ENCODE measurements at places on chromosomes 7 and 10.

DNA sequence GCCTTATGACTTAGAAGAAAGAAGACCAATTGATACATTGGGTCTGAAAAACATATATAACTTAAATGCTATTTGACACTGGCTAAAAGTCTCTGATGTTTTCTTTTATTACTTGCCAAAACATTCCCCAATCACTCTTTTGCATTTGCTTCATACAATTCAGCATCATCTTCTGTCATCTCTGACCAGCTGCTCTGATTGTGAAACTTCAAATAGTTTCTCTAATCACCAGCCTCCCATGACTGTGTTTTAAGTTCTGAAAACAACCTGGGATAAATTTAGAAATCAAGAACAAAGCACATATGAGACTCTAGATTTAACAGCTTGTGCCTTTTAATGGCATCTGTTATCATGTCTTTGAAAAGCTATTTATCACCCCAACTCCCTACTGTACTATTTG lies 208.4 kb upstream of the KCND2 start:
- peak; percentile 94 for DNase-seq

- DNase-seq = no peak
Measured at GRCh38 chr10:102651455-102652169, 7.3 kb downstream of the TRIM8 start.

GRCh38 chr7:82838314-82838713 lies 324.4 kb downstream of the PCLO start:
- no peak for DNase-seq

- DNase-seq = peak; percentile 96
Measured at GRCh38 chr10:62916141-62916603, 100.0 kb upstream of the EGR2 start.

GRCh38 chr10:1449572-1450205 lies 287.6 kb downstream of the ADARB2 start:
- DNase-seq = no peak

DNA sequence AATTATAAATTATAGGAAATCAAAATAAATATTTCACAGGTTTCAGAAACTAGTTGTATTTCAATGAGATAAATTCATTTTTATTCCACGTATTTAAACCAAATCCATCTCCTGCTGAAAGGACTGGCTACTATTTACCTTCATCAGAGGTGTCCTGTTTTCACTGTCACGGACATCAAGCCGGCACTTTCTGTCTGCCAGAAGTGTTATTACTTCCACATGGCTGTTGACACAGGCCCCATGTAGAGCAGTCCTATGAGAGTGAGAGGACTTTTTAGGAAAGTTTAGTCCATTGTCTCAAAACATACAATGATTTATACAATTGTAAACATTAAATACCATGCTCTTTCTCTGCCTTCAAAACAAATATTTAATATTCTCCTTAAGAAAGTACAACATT lies 100.4 kb upstream of the ACBD5 start:
- no peak for DNase-seq

DNA sequence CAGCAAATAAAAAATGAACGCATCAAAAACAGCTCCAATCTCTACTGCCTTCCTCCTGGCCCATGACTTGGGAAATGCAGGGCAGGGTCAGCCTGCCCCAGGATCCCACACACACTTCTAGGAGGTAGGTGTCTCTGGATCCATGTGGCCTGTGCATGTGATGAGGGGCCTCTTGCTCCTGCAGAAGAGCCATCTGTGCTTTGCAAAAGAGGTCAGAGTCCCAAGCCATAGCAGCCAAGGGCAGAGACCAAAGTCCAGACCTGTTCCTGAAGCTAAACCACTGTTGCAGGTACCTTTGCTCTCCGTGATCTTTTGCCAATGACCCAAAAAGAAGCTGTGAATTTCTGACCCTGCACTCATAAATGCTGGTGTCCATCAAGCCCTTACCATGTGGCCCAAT lies 57.1 kb downstream of the KCNMA1 start:
- no peak for DNase-seq

DNA sequence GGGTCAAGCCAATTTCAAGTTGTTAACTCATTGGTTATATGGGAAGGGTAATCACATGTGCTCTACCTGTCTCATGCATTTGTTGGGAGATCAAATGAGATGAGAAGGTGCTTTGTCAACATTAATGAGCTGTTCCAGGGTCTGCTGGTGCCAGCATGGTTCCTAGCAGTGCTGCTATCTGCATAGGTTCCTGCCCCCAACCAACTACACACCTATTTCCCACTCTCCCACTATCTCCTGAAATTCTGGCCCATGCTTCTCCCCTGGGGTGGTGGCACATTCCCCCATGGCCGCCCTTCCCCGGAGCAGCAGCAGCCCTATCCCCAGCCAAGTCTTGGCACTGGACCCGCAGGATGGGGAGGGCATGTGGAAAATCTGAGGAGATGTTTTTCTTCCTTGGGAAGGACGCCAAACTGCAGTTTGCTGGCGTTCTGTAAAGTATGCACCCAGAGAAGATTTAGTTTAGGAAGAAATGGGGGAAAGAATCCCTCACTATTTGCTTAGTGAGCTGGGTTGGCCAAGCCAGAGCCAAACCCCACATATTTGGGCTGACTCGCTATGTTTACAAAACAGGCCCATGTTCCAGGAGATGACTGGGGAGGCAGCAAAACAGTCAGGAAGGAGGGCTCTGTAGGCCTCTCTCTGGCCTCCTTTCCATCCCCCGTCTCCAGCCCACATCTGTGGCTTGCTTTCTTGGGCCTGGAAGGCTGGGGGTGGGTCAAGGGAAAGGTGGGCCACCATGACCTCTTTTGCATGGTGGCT lies 42.5 kb downstream of the PPP1R3C start:
- DNase-seq = peak; percentile 89

GRCh38 chr7:935874-936385 lies 18.6 kb downstream of the ADAP1 start:
- DNase-seq = no peak

DNA sequence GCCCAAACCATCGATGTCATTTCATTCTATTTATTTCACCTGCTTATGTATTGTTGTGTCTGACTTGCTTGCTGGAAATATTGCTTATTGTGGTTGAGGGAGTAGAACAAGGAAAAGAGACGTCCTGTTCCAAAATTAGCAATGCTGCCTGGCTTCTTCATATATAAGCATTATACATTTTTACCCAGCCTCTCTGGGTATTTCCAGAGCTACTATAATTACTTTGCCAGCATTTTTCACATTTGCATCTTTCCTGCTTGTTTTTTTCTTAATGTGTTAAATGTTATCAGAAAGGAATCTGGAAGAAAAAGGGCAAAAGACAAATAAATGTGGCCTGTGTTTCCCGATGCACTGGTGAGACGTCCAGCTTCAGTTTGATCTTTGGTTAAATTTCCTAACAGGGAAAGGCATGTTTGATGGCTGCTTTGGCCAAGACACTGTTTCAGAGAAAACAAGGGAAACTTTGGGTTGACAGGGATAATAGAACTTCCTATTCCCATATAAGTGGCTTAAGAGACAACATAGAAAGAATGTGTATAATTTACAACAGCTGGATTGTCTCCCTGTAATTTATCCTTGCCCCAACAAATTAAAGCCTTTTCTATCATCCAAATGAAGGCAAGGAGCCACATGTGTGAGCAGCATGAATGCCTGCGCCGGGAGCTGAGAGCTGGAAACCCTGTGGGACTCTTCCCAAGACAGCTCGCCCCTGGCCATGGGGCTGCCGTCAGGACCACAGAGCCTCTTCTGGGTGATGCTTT lies 671.1 kb upstream of the CELF2 start:
- no peak for DNase-seq

DNA sequence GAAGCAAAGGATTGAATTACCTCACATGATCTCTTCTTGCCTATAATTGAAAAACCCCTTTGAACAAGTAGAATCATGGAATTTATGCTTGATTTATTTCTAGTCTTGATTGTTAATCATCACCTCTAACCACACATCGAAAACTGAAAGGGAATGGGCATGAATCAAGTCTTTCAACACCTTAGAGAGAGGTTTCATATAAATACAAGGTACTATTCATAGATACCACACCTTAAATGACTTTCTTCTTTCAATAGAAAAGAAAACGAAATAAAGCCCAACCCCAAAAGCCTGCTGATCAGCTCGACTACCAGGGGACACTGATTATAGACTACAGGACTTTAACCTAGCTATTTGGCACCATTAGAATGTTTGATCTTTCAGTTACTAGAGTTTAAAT lies 128.6 kb upstream of the PTPRZ1 start:
- DNase-seq = no peak

DNA sequence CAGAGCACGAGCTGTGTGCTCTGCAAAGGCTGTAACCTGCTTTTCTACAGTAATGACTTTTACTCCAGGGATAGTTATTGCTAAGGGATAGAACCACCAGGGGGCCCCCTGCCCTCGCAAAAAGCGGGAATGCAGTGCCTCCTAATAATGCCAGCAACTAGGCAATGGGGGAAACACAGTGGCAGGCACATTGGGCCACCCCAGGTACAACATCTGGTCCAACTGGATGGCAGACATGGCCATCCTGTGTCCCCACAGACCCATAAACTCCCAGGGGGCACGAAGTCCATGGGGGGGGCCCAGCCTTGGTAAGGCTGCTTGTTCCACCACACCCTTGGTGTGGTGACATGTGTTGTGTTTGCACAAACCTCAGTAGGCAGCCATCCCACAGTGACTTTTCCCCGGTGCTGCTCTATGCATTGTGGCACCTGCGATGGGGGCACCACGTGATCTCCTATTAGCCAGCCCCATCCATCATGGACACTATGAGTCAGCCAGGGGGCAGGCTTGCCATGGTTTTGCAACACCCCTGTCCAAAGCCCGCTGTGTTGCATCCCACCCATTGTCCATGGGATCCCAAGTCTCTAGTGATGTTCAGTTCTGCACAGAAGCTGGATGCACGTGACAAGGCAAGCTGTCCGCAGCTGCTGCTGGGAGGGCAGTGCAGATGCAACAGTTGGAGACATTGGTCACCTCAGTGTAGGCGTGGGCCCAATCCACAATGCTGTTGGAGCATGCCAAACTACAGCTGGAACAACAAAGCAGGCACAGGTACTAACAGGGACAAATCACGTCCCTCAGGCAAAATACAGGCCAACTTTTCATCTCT lies 84.0 kb downstream of the ANLN start:
- DNase-seq = peak; percentile 25

- DNase-seq = no peak
Measured at GRCh38 chr10:63806330-63806729, 285.1 kb downstream of the REEP3 start.

DNA sequence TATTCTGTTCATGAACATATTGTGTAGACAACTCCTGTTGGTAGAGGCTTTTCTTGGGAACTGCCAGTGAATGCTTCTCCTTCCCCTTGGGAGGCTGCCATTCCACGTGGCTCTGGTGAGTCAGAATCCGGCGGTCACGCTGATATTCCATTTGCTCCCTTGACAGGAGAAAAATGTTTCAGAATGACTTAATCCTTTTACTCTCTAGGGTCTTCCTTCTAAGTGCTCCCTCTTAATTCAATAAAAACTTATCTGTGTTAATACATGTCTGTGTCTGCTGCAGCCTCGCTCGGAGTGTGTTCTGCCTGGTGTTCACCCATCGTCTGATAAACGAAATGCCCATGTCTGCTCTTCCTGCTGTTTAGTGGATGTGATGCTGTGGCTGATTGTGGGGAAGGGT lies 278.6 kb downstream of the ARHGAP12 start:
- DNase-seq = peak; percentile 94

DNA sequence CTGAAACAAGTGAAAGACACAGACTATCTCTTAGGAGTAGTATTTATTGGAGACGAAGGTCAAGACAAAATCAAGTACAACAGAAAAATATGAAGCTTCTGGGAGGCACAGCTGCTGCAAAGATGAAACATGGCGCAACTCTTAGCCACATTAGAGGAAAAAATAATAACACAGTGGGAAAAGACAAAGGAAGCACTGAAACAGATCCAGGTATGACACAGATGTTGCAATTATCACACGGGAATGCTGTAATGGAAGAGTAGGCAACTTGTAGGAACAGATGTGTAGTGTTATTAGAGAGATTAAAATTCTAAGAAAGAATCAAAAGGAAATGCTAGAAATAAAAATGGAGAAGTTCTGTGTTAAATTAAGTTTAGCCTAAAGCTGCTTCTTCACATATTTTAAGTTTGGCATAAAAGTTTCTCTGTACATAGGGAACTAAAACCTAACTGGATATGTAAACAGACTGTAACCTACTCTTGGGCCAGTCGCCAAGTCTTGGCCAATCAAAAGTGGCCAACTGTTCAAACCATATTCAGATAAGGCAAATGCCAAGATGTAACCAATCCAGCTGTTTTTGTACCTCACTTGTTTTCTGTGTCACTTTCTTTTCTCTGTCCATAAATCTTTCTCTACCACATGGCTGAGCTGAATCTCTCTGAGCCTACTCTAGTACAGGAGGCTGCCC lies 1132.0 kb upstream of the LRRTM3 start:
- DNase-seq = no peak

GRCh38 chr10:68721673-68722335 lies 765 bp downstream of the CCAR1 start:
- DNase-seq = peak; percentile 11

GRCh38 chr7:75625868-75626267 lies 112.9 kb downstream of the HIP1 start:
- no peak for DNase-seq

- no peak for DNase-seq
Measured at GRCh38 chr10:83724471-83725241, 414.7 kb upstream of the GHITM start.

- no peak for DNase-seq
Measured at GRCh38 chr10:43278216-43278615, 11.4 kb upstream of the RASGEF1A start.

DNA sequence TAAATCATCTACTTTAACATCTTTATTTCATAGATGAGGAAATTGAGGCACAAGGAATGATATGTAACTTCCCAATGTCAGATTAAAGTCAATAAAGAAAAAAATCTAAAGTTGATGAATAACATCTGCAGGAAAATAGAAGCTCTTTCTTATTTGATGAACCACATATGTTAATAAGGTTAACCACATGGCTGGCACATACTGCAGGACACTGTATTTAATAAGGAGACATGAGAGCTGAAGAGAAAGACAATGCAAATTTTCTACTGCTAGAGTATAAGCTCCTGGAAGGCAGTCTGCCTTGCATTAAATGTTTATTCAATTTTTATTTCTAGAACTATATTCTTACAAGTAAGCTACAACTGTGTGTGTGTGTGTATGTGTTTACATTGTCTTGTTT lies 4.4 kb downstream of the RAB11FIP2 start:
- DNase-seq = peak; percentile 28

DNA sequence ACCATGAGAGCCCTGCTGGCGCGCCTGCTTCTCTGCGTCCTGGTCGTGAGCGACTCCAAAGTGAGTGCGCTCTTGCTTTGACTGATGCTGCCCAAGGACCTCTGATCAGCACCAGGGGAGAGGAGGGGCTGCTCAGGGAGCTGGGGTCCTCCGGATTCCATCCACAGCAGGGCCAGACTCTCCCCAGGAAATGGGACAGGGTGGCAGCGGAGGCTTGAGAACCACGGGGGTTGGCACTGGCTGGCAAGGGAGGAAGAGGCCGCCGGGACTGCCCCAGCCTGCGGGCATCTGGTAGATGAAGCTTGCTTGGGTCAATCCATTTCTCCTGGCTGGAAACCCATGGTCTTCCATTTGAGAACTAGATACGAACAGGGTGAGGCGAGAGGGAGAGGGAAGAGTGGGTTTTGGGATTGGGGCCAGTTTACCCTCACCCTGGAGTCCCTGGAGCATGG lies 647 bp downstream of the PLAU start:
- DNase-seq = no peak

GRCh38 chr10:49621561-49621960 lies 7.7 kb downstream of the CHAT start:
- DNase-seq = no peak

- DNase-seq = peak; percentile 77
Measured at GRCh38 chr7:155584763-155585531, 38.6 kb upstream of the CNPY1 start.

GRCh38 chr10:12993595-12993994 lies 7.9 kb downstream of the CCDC3 start:
- DNase-seq = peak; percentile 5

- no peak for DNase-seq
Measured at GRCh38 chr10:23693501-23693901, 254.6 kb downstream of the OTUD1 start.
